ENCODE measurements at places on chromosomes 1 and 21.

GRCh38 chr1:147585640-147586383 is 44.5 kb downstream of the BCL9 start:
- no peak for DNase-seq

GRCh38 chr1:221994939-221995338 is 253.1 kb upstream of the DUSP10 start:
- DNase-seq, result no peak

DNA sequence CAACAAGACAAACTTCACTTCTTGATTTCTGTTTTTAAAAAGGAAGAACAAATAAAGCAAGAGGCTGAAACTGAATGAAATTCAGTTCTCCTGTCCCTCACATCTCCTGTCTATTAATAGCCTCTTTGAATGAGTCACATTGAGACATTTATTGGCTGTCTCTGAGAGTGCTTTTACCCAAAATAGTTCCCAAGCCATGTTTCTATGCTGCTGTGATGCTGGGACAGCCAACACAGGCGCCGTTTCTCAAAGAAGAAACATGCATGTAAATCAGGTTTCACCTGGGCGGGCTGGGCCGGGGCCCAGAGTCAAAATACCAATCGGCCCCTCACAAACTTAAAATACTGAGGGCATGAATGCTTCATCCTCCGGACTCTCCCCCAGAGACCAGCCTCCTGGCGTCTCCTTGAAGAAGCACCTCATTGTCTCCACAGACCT is 105.2 kb downstream of the EDEM3 start:
- no peak for DNase-seq

DNA sequence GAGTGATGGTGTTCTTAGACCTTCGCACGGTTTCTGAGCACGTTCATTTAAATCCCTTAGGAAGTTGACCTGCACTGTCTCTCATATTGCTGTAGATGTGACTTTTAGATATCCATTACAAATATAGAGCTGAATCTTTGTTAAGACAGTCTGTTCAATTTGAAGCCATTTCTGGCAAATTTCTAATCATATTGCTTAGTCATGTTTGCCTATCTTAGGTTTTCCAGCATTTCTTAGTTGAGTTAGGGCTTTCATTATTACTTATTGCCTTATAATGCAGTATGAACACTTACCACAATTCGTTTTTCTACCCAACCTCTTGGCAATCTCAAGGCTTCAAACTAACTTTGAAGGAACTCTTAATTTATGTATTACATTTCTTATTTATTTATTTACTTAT is 78.5 kb upstream of the PGD start:
- DNase-seq, result no peak

GRCh38 chr1:24400065-24400464 is 13.5 kb downstream of the STPG1 start:
- DNase-seq, result no peak

GRCh38 chr1:208289716-208290115 is 45.5 kb upstream of the PLXNA2 start:
- no peak for DNase-seq

GRCh38 chr1:222791006-222791710 is 23.7 kb upstream of the DISP1 start:
- DNase-seq, result no peak

- no peak for DNase-seq
Measured at GRCh38 chr1:203629016-203629506, 2.4 kb downstream of the ATP2B4 start.

DNA sequence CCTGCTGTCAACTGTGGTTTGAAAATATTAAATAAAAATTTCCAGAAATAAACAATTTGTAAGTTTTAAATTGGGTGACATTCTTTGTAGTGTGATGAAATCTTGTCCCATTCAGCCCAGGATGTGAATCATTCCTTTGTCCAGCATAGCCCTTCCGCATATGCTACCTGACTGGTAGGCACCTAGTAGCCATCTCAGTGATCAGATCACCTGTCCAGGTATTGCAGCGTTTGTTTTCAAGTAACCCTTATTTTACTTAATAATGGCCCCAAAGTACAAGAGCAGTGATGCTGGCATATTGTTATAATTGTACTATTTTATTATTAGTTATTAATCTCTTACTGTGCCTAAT is 351.6 kb upstream of the B3GALT2 start:
- no peak for DNase-seq

- no peak for DNase-seq
Measured at GRCh38 chr1:221776495-221777301, 34.8 kb upstream of the DUSP10 start.

GRCh38 chr1:230781594-230781993 is 34.4 kb downstream of the CAPN9 start:
- DNase-seq, result no peak

- no peak for DNase-seq
Measured at GRCh38 chr1:223713546-223714420, 1.4 kb downstream of the CAPN2 start.

- DNase-seq, result peak; percentile 37
Measured at GRCh38 chr1:37094302-37094701, 60.0 kb upstream of the GRIK3 start.

- DNase-seq, result no peak
Measured at GRCh38 chr21:17690078-17690494, 77.4 kb upstream of the BTG3 start.

- DNase-seq, result no peak
Measured at GRCh38 chr1:116704278-116704677, 36.7 kb upstream of the IGSF3 start.

DNA sequence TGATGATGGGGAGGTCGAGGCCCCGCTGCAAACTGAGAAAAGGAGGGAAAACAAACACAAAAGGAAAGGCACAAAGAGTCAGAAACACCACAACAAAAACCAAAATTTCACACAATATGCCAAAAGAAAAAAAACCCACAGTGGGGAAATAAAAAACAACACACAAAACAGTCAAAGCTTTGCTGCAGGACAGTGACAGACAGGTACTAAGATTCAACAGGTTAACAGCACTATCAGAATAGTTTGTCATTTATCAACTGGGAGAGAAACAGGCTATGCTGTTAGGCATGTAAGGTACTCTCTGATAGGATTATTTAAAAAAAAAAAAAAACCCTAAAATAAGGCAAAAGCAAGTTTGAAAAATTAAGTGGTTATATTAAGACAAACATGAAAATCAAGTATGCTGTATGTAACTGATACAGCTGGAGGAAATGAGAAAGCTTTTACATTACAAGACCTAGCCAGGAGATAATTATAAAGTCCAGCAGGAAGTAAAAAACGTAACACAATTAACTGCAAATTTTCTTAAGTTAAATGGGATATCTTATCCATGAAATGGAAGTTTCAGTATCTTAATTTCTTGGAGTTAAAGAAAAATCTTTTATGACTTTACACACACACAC is 179.0 kb downstream of the EIF4G3 start:
- no peak for DNase-seq

DNA sequence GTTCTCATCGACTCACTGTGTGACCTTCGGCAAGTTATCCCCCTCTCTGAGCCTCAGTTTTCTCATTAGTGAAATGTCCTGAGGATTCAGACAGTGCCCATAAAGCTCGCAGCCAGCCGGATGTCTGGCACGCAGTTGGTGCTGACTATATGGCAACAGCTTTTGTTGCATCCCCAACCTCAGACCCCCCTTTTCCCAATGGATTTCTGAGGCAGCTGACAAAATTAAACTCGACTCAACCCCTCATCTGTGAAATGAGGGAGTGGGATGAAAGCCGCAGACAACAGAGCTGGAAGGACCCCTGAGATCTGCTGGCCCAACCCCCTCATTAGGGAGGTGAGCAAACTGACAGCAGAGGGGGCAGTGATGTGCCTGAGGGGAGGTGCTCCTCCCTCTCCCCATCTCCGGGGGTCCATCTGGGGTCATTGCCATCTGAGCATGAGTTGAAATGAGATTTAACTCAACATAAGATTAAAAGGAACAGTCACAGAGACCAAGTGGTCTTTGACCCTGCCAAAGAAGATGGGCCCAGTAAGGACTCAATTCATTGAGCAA is 40.4 kb downstream of the NKAIN1 start:
- no peak for DNase-seq

- DNase-seq, result no peak
Measured at GRCh38 chr1:110471131-110471530, 20.2 kb downstream of the PROK1 start.

DNA sequence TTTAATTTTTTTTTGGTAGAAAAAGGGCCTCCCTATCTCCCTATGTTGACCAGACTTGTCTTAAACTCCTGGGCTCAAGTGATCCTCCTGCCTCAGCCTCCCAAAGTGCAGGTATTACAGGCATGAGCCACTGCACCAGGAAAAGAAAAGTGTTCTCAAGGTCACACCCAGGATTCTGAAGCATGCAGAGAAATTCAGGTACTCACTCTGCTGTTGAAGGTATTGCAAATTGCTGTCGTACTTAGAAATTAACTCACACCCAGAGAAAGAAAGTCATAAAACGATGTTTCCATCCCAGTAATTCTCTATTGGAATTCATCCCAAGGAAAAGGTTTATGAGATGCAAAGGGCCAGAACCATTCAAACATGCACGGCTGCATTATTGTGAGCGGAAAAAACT is 73.7 kb downstream of the DHRS3 start:
- DNase-seq, result no peak

GRCh38 chr1:37746806-37747205 is 18.1 kb downstream of the EPHA10 start:
- DNase-seq, result no peak

DNA sequence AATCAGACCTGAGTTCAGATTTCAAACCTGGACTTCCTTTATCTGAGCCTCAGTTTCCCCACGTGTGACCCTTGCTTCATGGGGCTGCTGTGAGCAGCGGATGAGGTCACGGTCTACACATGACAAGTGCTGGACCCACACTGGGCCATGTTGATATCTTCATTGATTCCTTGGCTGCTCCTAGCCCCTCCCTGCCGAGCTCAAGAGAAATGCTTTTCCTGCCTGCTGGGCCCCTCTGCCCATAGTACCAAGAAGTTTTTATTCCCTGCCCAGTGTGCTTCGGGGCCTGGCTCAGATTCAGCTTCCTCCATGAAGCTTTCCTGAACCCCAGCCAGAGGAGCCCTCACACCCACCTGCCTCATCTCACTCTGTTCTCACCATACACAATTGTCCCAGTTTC is 181.6 kb downstream of the PTPRU start:
- no peak for DNase-seq

DNA sequence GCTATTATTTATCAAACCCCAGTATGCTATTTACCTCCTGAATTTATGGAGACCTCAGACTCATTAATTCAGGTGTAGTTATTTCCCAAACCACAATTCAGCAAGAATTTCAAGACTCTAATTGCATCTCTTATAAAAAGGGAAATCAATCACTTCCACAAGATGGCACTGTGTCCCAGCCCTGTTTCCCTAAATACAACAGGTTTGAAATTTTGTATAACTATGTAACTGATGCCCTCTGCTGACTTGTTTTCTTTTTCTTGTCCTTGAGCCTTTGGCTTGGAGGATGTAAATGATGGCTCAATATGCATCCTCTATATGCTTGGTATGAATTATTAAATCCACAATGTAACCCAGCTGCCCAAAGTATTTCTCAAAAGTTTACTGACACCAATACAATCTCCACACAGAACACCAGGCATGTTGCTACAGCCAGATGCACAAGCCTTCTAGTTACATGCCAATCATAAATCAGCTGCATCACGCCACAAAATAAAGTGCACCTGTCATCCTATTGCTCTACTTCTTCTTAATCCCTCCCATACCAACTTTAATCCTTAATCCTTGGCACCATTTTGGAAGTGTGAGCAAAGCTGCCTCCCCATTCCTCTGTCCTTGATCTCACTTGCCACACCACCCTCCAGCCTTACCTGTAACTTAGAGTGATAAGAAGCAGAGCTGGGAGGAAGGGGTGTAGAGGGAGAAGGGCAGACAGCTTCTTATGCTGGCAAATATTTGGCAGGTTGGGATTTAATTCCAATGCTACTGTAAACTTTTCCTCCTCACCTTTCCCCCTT is 9.0 kb downstream of the C1orf105 start:
- peak; percentile 24 for DNase-seq

DNA sequence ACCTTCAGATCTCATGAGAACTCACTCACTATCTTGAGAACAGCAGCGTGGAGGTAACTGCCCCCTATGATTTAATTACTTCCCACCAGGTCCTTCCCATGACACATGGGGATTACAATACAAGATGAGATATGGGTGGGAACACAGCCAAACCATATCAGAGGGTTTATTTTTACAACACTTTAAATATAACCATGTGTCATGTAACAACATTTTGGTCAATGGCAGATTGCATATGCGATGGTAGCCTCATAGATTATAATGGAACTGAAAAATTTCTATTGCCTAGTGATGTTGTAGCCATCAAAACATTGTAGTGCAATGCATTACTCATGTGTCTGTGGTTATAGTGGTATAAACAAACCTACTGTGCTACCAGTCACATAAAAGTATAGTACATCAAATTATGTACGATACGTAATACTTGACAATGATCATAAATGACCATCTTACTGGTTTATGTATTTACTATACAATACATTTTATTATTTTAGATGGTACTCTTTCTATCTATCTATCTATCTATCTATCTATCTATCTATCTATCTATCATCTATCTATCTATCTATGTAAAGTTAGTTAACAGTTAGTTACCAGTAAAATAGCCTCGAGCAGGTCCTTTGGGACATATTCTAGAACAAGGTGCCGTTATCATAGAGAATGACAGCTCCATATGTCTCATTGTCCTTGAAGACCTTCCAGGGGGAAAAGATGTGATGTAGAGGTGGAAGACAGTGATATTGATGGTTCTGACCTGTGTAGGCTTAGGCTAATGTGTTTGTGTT is 12.6 kb upstream of the S100B start:
- DNase-seq, result no peak

- no peak for DNase-seq
Measured at GRCh38 chr1:68049941-68050878, at the start of gene DIRAS3. Gene DIRAS3 (minus strand): TSS chr1:68050627. CDS start chr1:68047297, 3,330 bp downstream.

- no peak for DNase-seq
Measured at GRCh38 chr1:8736927-8737326, 80.5 kb downstream of the RERE start.

DNA sequence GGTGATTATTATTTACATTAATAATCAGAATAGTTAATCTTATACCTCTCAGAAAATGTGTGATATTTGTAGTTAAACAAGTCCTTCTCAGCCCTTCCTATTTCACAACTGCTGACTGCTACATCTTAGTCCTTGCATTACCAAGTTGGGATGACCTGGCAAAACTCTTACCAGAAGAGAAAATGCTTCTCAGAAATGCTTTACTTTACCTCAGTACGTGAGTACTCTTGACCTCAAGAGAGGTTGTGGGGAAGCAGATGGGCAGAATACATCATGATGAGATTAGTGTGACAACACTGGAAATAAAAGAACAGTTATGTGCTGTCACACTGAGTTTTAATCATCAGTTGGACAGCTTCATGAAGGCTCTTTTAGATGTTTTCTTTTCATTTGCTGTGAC is 16.2 kb downstream of the CFAP126 start:
- DNase-seq, result no peak

Measured in NCI-H1417 treated with DMSO at 0.1 percent for 48 hours (cell line).